ENCODE measurements at places on chromosomes 16 and 17. TPM values are rescaled to one million over a fixed set of nuclear protein-coding genes. Genes with fewer than 3 reads are reported as not detected.

Gene PROCA1
- 10.7 TPM for total RNA-seq

Gene NTN3
- not detected for total RNA-seq

Gene CCL15
- not detected for total RNA-seq

Gene BLTP2
- total RNA-seq: 163 TPM

Gene DNAAF1
- total RNA-seq: 0.66 TPM

Gene KRTAP4-2
- not detected for total RNA-seq

Gene CNGB1
- total RNA-seq: not detected

Gene NPIPB9
- total RNA-seq: 3.9 TPM

Gene FXR2
- 32.1 TPM for total RNA-seq

Gene NGFR
- total RNA-seq: 0.16 TPM

Gene GPR179
- 0.35 TPM for total RNA-seq

Gene RHBDF1
- not detected for total RNA-seq

Gene C1QTNF8
- not detected for total RNA-seq

Gene AIPL1
- total RNA-seq: not detected

Gene COX6A2
- total RNA-seq: not detected

Measured in naive thymus-derived CD4-positive, alpha-beta T cell (primary cell).